ELR (cell line): ENCODE measurements at places on chromosomes 13 and 19.

GRCh38 chr19:52963247-52963618, 552 bp upstream of the ZNF816 start:
- peak; percentile 29 for DNase-seq

DNA sequence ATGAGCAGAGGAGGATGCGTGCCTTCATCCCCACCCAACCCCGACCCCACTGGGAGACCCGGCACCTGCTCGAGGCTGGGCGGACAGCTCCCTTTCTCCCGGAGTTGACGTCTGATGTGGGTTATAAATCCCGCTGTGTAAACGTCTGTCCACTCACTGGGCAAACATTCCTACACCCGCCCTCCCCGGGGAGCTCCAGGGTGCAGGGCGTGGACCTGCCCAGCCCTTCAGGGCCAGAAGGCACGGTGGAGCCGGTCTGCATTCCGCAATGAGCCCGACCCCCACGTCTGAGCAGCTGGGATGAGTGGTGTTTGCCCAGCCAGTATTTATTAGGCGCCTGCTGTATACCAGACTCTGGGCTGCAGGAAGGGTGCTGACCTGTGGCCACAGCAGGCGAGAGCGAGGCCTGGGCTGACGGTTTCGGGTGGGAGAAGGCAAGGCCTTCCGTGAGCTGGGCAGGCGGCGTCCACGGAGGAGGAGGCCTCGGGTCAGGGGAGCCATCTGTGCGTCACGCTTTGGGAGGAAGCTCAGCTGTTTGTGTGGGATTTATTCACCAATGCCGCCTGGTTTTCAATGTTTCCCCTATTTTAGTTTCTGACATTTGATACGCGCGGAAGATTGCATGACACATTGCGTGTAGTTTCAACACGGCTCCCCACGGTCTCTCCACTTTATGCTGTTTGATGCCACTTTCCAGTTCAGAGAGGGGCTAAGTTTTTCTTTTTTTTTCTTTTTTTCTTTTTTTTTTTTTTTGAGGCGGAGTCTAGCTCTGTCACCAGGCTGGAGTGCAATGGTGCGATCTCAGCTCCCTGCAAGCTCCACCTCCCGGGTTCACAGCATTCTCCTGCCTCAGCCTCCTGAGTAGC, 2.0 kb downstream of the MISP start:
- peak; percentile 89 for DNase-seq

DNA sequence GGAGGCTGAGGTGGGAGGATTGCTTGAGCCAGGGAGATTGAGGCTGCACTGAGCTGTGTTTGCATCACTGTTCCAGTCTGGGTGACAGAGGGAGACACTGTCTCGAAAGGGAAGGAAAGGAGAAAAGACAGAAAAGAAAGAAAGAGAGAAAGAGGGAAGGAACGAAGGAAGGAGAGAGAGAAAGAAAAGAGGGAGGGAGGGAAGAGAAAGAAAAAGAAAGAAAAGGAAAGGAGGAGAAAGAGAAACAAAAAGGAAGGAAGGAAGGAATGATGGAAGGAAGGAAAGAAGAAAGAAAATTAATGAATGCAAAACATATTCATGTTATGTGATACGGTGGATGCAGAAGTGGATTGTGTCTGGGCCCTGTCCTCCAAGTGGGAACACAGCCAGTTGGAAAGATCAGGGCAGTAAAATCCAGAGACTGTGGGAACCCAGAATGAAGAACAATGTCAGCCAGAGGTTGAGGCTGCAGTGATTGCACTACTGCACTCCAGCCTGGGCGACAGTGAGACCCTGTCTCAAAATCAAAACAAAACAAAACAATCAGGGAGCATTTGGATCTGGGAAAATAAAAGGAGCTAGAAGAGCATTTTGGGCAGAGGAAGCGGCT, 6.2 kb downstream of the PHLDB3 start:
- DNase-seq = no peak

DNA sequence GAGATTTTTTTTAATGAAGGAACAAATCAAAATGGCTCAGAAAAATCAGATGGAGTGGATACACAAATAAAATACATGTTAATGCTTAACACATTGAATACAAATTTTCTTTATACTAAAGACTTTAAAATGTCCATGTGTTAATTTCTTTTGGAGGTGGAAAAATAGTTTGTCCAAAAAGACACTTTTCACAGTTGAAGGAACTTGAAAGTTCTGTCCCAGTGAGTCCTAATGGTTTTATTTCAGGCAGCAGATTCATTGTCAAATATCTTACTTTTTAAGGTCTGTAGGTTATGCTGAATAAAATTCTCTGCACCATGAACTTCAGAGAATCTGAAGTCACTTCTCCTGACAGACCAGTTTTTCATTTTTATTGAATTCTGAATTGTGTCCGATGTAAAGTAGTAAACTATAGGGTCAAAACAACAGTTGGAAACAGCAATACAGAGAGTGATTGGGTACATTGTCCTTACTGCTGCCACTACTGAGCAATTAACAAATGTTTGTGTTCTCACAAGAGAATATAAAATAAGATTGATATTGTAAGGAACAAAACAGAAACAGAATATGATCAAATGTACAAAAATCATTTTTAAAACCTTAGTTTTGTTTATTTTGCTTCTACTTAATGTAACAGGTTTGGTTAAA, 1.6 kb downstream of the LPAR6 start:
- no peak for DNase-seq

DNA sequence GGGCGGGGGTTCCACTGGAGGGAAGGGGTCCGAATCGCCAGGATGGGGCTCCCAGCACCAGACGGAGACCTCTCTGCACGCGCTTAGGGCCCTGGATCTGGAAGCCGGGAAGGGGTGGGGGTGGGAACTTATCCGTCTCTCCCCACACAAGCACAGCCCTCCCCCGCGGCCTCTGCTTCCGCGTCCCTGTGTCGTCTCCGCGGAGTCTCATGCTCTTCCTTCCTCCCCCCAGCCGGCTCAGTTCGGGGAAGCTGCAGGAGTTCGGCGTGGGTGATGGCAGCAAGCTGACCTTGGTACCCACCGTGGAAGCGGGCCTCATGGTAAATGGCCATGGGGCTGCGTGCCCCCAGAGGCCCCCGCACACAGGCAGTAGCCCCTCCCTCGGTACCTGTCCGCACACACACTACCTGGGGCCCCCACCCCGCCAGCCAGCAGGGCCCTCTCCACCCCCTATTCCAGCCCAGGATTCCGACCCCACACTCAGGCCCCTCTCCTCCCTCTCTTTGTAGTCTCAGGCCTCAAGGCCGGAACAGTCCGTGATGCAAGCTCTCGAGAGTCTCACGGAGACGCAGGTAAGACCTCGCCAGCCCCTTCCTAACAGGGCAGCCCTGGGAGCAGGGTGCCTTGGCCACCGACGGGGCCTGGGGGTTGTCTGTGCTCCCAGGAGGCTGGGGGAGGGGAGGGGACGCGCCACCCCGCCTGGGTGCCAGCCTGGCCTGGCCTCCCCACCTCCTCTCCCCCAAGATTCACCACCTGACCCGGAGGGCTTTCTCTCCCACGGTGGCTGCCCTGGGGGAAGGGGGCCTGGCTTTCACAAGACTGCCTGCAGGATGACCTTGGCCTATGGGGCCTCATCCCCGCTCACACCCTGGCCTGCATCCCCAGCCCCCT, 3.2 kb downstream of the MIDN start:
- peak; percentile 83 for DNase-seq

GRCh38 chr13:28423010-28423409, 71.9 kb downstream of the FLT1 start:
- DNase-seq = no peak
